AG10803 (cell line): ENCODE measurements at places on chromosomes 16 and 17.

DNA sequence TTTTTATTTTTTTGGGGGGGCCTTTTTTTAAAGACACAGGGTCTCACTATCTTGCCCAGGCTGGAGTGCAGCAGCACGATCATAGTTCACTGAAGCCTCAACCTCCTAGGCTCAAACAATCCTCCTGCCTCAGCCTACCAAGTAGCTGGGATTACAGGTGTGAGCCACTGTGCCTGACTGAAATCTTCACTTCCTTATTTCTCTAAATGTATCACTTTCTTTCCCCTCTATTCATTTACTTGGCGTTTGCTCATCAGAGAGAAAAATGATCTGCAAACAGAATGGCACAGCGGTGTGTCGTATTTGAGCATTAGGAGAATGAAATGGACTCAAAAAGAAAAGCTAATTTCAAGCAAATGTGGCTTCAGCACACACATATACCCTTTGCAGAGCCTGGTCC, 44.3 kb upstream of the CDH5 start:
- no peak for DNase-seq

GRCh38 chr16:57537194-57537505, 779 bp upstream of the CCDC102A start:
- no peak for DNase-seq

- no peak for DNase-seq
Observed at GRCh38 chr16:15658149-15658548, 8.1 kb downstream of the NDE1 start.

GRCh38 chr17:6426356-6427101, 8.4 kb downstream of the AIPL1 start:
- DNase-seq, result no peak

DNA sequence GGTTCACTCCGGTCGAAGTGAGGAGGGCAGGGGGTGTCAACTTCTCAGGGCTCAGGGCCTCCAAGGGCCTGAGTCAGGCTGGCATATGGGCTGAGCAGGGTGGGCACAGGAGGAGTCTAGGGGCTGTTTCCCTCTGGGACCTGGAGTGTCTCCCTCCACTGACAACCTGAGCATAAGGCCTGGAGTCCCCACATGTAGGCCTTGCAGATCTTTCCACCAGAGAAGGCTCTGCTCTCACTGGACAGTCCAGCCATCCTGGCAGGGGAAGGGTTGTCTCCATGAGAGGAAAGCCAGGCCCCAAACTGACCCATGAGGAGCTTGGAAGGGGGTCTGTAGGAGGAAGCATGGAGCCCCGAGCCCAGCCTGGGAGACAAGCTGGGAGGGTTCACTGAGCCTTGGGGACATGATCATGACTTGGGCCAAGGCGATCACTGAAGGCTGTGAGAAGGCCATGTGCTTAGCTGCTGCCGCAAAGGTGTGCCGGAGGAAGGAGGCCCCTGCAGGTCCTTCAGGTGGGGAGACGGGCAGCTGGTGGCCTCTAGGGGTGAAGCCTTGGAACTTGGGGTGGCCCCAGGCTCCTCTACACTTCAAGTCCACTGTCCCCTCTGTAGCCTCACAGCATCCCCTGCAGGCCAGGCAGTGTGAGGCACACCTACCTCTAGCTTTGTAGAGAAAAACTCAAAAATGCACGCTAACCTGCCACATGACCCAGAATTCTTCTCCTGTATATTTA, 9.9 kb downstream of the CMTM2 start:
- DNase-seq, result no peak

DNA sequence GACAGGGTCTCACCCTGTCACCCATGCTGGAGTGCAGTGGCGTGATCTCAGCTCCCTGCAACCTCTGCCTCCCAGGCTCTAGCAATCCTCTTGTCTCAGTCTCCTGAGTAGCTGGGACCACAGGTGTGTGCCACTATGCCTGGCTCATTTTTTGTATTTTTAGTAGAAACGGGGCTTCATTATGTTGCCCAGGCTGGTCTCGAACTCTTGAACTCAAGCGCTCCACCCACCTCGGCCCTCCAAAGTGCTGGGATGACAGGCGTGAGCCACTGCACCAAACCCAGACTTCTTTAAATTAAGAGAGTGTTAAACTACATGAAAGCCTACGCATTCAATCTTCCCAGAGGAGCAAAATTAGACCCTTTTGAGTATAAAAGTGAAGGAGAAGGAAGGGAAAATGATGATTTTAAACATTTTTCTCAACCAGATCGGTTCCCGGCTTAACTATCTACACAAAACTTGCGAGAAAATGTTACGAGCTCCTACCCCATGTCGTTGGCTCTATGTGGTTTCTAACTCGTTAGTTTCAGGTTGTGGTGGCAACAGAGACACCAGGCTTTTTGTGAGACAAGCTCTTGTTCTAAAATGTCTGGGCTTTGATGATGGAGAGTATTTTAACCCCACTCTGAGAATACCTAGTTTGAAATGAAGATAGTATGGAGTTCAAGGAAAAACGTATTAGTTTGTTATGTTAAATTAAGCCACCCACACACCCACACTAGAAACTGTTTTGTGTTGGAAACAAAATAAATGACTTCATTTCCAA, 26.3 kb downstream of the STAT5B start:
- no peak for DNase-seq

DNA sequence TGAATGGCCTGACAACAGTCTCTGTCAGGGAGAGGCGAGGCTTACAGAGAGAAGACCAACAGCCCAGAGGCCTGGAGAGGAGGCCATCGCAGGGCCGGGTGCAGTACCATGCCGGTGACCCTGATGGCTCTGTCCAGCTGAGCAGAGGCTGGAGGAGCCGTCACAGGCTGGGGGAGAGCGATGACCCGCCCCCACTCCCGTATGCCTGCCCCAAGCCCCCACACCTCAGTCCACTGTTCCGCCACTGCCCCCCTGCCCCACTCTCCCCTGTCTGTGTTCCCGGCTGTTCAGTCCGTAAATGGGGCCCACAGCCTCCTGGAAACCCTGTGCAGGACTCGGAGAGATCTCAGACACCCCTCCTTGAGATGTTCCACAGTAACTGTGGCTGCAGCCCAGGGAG, 12.8 kb upstream of the FAM83G start:
- DNase-seq, result no peak

- no peak for DNase-seq
Observed at GRCh38 chr17:41627316-41628072, 3.1 kb upstream of the KRT17 start.

DNA sequence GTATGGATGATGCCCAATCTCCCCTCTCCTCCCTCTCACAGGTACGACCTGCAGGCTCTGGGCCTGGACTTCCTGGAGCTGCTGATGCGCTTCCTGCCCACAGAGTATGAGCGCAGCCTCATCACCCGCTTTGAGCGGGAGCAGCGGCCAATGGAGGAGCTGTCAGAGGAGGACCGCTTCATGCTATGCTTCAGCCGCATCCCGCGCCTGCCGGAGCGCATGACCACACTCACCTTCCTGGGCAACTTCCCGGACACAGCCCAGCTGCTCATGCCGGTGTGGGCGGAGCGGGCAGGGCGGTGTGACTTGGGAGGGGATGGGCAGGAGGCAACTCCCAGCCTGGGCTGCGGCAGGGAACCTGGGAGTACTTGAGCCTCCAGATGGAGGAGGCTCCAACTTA, 18.1 kb downstream of the SPATA32 start:
- DNase-seq, result no peak

DNA sequence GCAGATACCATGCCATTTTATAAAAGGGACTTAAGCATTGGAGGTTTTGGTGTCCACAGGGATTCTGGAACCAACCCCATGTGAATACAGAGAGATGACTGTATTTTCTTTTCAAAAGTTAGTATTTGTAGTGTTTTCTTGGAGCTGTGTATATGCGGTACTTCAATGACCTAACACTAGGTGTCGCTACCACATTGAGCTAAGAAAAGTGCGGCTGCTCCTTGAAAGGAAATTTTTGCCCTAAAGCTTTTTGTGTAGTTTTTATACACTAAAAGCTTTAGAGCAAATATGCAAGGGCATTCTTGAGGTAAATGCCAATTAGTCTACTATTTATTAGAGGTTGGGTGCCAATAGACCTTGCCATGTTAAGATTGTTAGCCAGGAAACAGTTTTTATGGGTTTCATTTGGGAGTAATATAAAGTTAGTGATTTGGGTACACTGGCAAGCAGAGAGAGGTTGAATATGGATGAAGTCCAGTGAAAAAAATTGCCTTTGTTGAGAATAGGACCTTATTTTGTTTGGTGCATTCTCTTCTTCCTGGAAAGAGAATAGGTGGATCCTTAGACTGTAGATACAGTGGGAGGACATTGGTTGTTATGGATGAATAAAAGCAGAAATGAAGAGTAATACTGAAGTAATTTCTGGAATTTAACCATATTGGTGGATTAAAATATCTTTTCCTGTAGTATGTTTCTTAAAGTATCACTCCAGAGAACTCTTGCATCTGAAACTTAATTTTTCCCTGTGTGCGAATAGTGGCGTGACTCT, 43.3 kb downstream of the BCAS3 start:
- peak; percentile 73 for DNase-seq

GRCh38 chr17:81233811-81234505, 4.9 kb downstream of the TEPSIN start:
- no peak for DNase-seq

DNA sequence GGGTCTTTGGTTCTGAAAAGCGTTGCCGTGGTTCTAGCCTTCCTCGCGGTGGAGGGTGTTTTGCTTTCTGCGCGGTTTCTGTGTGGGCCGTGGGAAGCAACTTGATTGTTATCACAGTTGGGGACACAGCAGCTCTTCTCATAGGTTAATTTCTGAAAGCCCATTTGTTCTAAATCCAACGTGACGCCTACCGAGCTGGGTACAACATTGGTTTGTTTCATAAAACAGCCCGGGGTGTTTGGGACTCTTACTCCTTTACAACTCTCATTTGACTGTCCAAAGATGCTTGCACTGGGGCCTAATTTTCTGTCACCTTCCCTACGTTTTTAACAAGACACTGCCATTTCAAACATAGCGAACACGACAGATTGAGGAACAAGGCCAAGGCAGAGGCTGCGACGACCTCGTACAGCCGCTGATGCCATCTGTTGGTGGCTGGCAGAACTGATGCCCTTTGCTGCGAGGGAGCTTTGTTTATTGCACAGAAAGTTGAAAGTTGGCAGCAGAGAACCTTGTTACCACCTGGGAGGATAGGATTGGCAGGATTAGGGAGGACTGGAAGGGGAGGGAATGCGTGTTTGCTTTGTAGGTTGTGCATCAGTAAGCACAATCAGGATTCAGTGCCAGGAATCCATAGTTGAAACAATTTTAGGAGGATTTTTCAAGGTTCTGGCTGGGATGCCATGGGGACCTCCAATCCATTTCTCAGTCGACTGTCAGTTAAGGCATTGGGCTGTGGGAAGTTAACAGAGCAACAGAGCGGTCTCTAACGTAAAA, 98.3 kb downstream of the PITPNC1 start:
- DNase-seq, result peak; percentile 79

- no peak for DNase-seq
Observed at GRCh38 chr17:48223945-48224344, 116.4 kb downstream of the SNX11 start.
